ENCODE measurements at places on chromosomes 1 and 21.
A peak's percentile ranks its signal among the peaks of the same experiment; 100 is the strongest.

- DNase-seq, result no peak
Observed at GRCh38 chr1:111552587-111552986, 49.2 kb upstream of the ADORA3 start.

DNA sequence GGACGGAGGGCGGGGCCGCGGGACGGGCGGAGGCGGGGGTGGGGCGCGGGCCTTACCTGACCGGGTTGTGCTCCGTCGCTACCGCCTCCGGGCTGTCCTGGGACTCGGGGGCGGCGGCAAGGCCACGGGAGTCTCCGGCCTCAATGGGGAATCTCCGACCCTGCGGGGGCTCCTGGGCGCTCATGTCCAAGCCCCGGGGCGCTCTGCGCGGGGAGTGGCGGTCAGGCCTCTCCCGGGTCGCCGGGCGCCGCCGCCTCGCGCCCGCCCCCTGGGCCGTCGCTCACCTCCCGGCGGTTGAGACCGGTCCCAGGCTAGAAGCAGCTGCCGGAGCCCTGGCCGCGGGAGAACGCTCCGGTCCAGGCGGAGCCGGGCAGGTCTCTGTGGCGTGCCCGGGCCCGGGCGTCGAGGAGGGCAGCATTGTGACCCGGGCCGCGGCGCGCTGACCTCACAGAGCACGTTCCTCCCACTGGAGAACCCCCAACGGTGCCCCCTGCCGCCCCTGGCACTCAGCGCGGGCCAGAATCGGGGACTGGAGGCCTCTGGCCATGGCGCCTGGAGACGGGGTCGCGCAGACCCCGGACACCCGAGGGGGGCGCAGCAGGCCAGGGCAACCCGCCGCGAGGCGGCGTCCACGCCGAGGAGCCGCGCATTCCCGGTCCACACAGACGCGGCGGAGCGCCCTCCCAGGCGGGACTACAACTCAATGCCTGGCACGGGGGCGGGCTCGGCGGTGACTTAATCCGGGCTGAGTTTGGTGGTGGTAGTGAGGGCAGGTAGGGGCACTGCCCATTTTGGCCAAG is 411 bp downstream of the FAM229A start:
- no peak for DNase-seq

DNA sequence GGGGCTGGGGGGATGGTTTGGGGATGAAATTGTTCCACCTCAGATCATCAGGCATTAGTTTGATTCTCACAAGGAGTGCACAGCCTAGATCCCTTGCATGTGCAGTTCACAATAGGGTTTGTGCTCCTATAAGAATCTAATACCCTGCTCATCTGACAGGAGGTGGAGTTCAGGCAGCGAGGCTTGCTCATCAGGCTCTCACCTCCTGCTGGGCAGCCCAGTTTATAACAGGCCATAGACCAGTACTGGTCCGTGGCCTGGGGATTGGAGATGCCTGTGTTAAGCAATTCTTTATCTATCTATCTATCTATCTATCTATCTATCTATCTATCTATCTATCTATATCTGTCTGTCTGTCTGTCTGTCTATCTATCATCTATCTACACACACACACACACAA is 525.3 kb upstream of the DAB1 start:
- DNase-seq, result no peak

GRCh38 chr1:168396508-168396907 is 115.8 kb downstream of the TBX19 start:
- DNase-seq, result no peak

DNA sequence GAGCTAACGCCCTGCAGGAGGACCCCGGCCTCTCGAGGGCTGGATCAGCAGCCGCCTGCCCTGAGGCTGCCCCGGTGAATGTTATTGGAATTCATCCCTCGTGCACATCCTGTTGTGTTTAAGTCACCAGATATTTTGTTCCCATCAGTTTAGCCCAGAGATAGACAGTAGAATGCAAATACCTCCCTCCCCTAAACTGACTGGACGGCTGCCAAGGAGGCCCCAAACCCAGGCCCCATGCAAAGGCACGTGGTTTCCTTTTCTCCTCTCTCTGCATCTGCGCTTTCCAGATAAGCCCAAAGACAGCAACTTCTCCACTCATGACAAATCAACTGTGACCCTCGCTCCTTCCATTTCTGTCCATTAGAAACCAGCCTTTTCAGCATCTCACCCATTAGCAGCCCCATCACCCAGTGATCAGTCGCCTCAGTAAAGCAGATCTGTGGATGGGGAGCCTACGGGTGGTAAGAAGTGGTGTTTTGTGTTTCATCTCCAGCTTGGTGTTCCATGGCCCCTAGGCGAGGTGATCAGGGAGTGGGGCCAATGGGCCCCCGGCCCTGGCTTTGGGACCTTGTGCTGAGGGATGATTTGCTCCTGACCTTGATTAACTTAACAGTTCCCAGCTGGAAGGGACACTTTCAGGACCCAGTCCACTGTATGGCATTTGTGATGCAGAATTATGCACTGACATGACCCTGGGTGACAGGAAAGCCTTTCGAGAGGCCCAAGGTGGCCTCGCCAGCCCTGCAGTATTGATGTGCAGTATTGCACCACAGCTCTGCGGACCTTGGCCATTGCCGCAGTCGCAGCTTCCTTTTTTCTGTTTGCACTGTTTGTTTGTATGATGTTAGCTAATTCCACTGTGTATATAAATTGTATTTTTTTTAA is 5.2 kb downstream of the NPPA start:
- no peak for DNase-seq

DNA sequence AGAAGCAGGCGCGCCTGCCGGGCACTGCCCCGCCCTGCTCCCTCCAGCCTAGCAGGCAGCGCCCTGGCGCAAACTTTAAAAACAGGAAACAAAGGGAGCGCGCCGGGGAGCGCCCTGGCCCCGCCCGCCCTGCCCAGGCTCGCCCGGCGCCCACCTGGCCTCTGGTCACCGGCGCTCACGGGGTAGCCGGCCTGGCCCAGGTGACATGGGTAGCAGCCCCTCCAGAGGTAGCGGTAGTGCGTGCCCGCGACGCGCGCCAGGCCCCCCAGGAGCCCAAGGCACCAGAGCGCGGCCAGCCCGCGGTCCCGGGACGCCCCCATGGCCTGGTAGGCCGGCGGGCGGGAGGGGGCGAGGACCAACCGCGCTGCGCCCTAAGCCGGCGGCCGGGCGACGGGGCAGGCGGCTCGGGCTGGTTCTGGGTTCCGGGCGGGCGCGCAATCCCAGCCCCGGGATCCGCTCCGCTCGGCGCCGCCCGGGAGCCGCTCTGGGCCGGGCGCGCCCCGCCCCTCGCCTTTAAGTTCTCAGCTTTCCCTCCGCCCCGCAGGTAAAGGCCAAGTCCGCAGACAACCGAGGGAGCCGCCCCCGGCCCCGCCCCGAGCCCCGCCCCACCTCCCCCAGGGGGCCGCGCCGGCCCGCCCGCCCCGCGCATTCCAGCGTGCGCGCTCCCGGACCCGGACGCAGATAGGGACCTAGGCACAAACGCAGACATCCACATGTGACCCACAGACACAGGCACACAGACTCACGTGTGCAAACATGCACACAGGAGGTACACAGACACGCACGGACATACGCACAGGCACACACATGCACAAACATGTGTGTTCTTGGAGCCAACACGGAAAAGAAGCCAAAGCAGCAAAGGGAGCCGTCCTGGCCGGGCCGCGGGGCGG is 76.7 kb downstream of the ARHGEF16 start:
- DNase-seq, result peak; percentile 84

GRCh38 chr1:1614204-1614953 is 921 bp upstream of the MIB2 start:
- DNase-seq, result peak; percentile 73

All from CD4-positive, alpha-beta T cell treated with Interleukin-2 at 100 ng/mL for 4 hours (primary cell).